ENCODE measurements at places on chromosomes 7 and 10.

- no peak for DNase-seq
These were observed 231.5 kb upstream of the NRP1 start for GRCh38 chr10:33566001-33566400.

DNA sequence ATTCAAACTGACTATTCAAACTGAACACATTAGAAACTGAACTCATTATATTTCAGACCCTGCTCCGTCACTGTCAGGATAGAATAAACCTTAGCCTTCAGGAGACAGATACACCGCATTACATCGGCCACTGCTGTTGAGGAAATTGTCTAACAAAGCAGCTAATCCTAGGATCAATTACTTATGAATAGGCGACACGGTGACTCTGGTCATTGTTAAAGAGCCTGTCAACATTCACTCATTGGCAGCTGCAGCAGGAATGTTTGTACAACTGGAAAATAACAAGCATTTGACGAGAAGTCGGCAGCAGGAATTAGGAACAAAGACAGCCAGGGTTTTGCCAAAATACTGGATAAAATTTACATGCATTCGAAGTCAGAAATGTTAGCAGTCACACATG, 112.0 kb upstream of the MKX start:
- DNase-seq, result no peak

- peak; percentile 87 for DNase-seq
These were observed 1.7 kb upstream of the CCDC201 start for GRCh38 chr7:45874408-45875131.

DNA sequence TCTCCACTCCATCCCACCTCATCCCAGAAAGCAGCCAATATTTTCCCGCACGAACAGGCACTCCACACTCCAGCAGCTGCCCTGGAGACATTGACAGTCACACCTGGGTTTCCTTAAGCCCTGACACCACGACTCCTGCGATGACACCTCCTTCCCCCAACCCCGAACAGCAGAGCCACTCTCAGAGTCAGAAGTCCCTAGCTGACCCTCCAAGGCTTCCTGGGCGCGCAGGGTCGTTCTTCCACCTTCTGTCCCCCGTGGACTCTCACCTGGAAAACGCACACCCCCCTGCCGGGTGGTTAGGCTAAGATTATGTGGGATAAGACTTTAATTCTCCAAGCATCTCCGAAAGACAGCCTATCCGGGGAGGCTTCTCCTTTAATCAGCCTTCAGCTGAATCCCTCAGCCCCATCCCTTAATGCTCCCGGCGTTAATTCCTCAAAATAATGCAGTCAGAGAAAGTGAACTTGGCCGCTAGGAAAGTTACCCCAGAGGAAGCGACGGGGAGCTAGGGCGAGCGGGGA, 1.1 kb downstream of the DENND11 start:
- DNase-seq, result no peak

GRCh38 chr7:24715661-24716479, 41.4 kb downstream of the GSDME start:
- no peak for DNase-seq

DNA sequence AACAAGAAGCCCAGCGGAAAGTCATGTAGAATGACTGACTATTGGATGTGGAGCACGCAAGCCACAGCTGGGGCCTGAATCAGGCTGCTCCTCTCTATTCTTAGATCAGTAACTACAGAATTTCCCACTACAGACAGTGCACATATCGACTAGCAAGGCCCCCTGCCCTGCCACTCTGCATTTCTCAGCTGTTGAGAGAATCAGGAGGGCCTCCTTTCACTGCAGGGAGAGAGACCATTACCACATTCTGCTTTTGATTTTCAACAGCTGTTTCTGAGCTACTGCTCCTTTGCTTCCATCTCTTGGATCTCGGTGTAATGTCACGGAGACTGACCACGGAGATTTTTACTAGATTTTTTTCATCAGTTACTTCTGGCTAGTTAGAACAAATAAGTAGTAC, 73.8 kb downstream of the PON1 start:
- DNase-seq, result no peak

DNA sequence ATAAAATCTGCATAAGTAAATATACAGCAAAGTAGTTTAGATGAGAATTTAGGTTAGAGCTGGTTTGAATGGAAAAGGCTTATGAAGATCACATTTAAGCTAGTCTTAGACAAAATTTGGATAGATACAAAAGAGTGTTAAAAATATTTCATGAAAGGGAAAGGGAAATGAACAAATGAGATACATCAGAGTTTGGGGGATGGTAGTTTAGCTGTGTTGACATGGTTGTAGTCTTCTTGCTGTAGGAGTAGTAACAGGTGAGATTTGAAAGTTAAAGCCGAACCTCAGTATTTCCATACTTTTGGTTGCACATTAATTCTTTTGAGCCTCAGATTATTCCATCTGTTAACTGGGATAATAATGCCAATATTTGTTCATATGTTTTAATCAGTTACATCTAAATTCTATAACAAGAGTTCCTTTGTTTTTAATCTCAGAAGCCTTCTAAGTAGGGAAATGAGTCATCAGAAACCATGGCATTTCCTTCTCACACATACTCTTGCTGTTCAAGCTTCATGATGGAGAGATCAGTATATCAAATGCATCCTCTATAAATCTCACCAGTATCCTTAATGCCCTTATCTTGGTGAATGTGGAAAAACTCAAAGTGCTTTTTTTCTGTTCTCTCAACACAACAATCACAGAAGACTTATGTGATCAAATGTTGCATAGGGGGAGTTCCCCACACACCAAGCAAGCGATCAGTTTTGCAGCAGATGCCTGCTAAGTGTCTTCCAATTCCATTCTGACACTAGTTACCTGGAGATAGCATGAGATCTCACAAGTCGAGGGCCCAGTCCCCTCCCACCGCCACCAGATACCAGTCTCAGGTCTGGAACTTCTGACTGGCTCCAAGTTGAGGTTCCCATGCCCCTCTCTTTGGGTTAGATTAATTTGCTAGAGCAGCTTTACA, 84.7 kb downstream of the MAPK8 start:
- DNase-seq, result peak; percentile 74

DNA sequence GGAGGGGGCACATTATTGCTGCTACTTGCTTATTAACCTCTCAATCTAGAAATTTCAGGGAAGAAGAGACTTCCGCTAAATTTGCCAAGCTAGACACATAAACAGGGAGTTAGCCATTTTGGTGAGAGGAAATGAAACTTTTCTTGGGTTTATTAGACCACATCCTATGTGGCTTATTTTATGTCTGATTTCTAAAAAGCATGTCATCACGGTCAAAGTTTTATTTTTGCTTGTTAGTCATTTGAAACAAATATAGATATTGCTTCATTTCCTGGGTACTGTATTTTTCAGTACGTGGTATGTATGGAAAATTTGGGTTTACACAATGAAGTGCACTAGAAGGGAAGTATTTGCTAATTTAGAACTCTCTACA, 144.1 kb downstream of the TCF7L2 start:
- DNase-seq, result peak; percentile 82

DNA sequence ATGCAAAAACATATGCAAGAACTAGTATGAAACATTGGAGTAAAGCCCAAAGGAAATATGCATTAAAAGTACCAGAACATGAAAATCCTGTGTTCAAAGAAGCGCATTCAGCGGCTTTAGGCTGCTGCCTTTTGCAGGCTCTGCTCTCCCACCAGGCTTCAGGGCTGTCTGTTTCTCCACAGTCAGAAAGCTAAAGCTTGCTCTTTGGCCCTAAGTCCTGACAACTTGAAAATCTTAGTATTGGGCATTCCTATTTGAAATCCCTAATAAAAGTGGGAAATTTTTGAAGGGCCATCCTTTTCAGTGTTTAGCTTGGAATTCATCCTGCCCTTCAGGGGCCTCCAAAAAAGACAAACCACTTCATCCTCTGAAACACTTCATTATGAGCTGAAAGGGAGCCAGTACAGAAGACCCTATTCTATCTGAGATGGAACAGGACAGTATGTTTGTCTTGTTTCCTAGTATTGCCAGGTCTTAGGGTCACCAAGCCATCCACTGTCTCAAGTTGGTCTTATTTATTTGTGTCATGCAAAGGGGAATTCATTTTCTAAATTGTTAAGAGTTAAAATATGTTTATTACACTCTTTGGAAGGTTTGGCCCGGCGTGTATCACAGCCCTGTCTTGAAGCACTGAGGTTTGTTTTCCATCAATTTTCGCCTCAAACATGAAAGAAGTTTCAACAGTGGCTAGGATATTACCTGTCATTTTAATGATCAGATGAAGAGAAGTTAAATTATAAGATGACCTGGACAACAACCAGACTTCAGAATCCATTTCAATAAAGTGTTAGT, 326.3 kb upstream of the BMPER start:
- no peak for DNase-seq

DNA sequence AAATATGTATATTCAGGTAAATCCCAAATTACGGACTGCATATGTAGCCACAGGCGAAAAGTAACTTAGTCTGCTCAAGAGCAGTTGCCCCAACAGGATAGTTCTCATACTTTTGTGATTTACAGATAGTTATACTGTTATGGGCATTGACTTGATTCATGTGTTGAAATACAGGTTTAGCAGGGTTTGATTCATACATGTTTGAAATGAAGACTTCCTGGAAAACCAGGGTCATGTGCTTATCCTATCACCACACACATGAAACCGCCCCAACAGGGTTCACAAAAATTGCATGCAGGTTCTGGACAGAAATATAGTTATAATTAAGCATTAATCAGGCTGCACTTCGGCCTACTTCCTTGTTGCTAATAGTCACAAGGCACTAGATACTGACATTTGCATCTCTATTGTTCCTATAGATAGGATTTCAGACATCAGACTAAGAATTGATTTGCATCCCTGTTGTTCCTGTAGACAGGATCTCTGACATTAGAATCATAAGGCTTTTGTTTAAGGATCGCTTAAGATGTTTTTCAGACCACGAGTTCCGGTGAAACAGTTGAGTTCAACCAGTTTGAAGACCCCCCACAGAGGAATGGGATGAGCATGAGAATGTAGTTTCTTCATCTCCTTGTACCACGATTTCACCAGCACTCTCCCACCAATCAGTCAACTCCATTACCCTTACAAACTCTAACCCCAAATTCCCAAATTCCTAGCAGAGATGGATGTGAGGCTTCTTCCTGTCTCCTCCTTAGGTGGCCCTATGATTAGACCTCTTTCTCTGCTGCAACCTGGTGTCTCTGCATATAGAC, 2.0 kb upstream of the ZNF398 start:
- peak; percentile 100 for DNase-seq

DNA sequence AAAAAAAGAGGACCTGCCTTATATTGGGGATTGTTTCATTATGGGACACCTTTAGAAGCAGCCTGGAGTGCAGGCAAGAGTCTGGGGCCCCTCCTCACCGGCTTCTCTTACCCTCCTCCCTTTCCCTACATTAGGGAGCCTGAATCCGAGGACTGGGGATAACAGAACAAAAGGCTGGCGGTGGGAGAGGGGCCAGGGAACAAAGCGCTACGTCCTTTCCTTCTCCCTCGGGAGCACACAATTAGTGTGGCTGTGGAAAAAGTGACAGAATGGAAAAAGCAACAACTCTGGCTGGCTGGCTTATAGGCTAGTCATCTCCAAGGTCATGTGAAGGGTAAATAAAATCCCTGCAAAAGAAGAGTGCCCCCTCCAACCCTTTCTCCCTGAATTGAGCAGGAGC, 74.7 kb downstream of the LSM5 start:
- DNase-seq, result no peak

DNA sequence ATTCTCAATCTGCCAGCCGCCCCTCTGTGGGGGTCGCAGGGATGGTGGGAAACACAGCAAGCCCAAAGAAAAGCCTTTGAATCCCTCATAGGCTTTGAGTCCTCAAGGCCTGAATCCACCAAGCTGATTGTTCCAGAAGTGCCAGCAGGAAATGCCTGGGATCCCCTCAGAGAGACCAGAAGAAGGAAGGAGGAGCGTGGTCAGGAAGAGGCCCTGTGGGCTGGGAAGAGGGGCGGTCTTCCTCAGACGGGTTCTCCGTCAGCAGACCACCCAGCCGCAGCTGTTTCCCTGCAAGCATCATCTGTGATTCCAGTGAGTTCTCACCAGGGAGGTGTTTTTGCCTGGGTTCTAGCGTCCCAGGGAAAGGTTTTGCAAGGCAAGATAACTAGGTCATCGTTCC, 190.0 kb upstream of the KLF6 start:
- DNase-seq, result no peak
